Left ventricle myocardium superior (tissue), 1 donor: ENCODE measurements at places on chromosomes 3 and 15. TPM values are rescaled to one million over a fixed set of nuclear protein-coding genes. Genes with fewer than 3 reads are reported as not detected.
A peak's percentile ranks its signal among the peaks of the same experiment; 100 is the strongest.

DNA sequence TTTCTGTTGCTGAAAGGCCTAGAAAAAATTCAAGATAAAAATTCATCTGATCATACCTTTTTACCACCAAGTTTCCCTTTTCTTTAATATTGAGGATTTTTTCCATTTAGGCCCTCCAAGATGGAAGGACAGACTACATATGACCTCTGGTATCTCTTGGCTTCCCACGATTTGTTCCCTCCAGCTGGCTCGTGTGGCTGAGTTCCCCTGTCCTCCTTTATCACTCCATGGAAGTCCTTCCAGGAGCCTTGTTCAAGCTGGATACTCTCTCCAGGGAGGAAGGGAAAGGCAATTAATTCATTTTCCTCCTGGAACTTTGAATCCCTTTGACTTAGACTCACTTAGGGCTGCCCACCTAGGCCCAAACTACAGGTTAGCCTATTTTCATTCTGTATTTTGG, 110.6 kb downstream of the CFAP44 start:
- DNase-seq: no peak

DNA sequence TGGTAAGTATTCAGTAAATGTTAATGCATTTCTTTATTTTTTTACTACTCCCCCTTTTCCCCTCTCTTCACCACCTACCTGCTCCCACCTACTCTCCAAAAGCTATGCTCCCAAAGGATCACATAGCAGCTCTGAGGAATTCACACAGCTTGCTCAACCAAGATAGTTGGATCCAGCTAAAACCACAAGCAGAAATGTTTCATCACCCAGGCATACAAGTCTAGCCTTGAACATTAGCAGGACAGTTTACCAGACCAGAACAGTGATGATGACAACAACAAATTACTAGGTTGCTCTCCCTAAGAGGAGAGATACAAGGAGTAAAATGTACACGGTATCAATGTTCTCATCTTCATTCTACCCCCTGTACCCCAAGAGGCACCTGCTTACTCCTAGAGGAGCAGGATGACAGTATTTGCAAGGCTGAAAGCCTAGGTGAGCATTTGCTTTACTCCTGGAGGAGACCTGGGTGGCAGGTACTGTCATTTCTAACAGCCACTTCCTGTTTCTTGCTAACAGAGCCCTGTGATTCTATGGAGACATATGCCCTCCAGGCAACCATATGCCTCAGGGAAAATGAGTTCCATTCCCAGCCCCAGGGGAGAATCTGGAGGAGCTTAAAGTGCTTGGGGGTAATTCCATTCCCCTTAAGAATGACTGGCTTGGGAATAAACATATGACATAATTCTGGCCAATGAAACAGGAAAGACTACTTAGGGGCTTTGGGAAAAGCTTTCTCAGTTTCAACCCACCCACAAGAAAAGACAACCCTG, 237.5 kb downstream of the NTRK3 start:
- no peak for DNase-seq

DNA sequence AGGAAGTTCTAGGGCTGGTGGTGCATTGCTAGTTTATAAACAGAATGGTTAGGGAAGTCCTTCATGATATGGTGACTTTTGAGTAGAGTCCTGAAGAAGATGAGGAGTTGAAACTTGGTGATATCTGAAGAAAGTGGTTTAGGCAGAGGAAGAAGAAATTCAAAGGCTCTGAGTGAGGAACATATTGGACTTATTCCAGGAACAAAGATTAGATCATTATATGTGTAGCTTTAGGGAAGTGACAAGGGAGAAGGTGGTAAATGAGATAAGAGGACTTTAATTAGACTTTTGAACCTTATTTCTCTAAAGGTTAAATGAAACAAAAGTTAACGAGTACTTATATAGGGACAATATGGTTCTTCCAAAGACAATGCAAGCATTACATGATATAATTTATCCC, 286.7 kb downstream of the DOCK3 start:
- no peak for DNase-seq

DNA sequence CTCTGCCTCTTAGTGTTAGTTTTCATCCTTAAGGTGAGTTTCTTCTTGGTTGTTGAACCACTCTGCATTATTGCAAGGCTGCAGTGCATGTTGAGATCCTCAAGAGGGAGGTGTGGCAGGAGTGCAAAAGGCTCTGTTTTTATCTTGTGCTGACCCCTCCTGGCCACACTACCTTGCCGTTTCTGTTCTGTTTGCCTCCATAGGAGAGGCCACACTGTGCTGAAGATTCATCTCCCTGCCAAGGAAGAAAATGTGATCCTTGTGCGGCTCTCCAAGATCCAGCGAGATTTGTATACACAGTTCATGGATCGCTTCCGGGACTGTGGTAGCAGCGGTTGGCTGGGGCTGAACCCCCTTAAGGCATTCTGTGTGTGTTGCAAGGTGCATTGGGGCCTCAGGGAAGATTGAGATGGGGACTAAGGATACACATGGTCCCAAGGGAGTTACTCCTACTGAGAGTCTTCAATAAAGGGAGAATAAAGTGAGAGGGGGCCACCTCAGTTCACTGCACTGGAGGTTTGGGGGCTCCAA, 33.0 kb upstream of the TEX264 start:
- no peak for DNase-seq

DNA sequence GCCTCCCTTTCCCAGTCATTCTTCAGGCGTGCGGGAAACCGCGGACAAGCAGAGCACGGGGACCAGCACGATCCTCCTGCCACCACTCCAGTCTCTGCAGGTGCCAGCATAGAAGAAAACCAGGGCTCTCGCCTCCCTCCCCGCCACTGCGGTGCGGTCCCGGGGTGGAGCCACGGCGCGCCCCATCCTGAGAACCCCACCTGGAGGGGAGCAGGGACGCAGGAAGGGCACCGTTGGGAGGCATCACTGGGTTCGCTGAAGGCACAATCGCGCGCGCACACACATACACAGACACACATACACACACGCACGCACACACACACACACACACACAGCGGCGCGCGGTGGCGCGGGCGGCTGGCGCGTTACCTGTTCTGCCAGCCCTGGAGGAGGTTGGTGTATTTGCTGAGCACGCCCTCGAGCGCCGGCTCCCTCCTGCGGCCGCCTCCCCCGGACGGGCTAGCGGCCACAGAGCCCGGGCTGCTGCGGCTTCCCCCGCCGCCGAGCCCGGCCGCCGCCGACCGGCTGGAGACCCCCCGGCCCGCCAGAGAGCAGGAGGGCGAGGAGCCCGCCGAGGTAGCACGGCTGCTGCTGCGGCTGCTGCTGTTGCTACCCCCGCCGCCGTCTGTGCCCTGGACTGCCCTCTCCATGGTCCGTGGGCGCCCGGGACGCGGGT, 394 bp downstream of the OSBPL10 start:
- DNase-seq: peak; percentile 66

- no peak for DNase-seq
These were observed 549.6 kb upstream of the CCDC54 start for GRCh38 chr3:106827515-106828213.

- DNase-seq: no peak
These were observed 93.4 kb downstream of the PRICKLE2 start for GRCh38 chr3:64131725-64132469.

DNA sequence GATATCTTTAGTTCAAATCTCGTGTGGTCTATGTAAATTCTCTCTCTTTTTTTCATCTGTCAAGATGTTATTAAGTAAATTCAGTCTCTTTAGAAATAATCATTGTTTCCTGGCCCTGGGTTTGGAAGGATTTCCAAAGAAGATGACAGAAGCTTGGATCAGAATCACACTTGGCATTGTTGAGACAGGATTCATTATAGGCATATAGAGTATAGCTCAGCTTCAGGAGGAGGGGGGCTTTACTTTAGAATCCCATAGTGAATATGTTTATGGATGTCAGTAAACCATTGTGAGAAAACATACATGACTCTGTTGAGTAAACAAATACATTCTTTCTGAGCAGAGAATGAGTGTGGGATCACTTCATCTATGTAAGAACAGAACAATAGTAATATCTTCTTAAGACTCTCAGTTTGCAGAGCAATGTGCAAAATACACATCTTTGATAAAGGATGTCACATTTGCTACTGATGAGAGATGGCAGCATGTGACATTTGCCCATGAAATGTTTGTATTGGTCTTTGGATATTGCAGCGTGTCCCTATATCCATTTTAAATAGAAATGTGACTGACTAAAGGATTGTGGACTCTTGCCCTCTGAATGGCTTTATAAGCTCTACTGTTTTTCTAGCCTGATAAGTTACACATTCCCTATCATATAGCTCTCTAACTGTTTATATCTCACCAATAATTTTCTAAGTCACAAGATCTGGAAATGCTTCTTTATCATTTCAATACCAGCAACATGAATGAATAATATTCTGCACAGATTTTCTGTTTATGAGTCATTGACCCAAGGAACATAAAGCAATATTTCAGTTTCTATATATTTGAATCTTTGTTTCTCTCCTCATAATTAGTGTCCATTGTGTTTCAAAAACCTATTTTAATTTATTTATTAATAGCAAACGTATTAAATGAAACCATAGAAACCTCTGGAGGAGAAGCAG, 95.6 kb upstream of the THRB start:
- DNase-seq: no peak

The LINGO1 gene
- 1.7 TPM for total RNA-seq
